ENCODE measurements at places on chromosomes 3 and 15.

DNA sequence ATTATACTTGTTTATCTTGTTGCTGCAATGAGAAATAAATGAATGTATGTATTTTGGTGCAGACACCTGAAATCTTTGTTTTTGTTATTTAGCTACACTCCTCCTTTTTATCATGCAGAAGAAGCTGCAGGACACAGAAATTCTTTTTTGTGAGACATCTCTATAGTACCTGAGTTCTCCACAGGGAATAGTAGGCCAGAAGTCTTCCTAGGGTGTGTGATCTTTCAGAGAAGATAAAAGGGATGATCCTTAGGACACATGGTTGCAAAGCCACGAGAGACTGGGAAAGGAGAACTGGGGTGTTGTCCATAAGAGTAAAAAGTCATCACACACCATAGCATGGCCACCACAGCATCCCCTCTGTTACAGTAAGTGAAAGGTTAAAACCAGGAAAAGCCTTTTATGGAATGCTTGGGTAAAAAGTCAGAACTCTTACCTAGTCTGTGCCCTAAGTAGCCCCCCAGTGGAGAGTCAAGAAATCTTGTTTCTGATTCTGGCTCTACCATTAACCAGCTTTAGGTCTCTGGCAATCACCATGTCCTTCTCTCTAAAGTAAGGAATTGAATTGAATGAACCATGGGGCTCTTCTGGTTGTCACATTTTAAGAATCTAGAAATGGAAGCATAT lies 31.9 kb upstream of the ADGRG7 start:
- no peak for DNase-seq

GRCh38 chr3:128603313-128603712 lies 47.3 kb downstream of the RPN1 start:
- no peak for DNase-seq

- peak; percentile 28 for DNase-seq
These were observed 160.1 kb downstream of the ARRDC4 start for GRCh38 chr15:98120561-98120960.

GRCh38 chr3:180624714-180625113 lies 22.8 kb downstream of the TTC14 start:
- no peak for DNase-seq

GRCh38 chr15:66760968-66761725 lies 59.1 kb downstream of the SMAD6 start:
- no peak for DNase-seq

DNA sequence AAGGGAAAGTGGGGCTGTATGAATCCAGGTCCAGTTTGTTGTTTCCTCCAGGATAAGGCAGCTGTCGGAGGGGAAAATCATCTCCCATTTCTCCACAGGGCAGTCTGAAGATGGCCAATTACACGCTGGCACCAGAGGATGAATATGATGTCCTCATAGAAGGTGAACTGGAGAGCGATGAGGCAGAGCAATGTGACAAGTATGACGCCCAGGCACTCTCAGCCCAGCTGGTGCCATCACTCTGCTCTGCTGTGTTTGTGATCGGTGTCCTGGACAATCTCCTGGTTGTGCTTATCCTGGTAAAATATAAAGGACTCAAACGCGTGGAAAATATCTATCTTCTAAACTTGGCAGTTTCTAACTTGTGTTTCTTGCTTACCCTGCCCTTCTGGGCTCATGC lies 911 bp downstream of the CCRL2 start:
- no peak for DNase-seq

DNA sequence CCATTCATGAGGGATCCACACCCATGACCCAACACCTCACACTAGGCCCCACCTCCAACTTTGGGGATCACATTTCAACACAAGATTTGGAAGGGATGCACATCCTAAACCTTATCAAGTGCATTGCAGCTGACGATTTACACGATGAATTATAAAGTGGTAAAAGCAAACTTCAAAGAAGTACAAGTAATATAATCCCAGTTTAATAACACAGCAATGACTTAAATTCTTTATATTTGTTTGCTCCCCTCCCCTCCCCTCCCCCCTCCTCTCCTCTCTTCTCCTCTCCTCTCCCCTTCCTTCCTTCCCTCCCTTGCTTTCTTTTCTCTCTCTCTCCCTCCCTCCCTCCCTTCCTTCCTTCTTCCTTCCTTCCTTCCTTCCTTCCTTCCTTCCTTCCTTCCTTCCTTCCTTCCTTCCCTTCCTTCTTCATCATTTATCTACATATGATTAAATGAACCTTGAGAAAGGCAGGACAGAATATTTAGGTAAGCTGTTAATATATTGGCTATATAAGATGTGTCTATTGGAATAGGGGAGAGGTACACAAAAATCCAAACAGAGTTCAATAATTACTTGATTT lies 46.3 kb upstream of the CLSTN2 start:
- no peak for DNase-seq

- DNase-seq = no peak
These were observed 175.9 kb upstream of the PLSCR5 start for GRCh38 chr3:146781059-146781458.

GRCh38 chr3:113829576-113830354 lies 8.8 kb upstream of the GRAMD1C start:
- DNase-seq = no peak

GRCh38 chr3:62261736-62262135 lies 111.6 kb downstream of the FEZF2 start:
- DNase-seq = no peak

- no peak for DNase-seq
These were observed 75.9 kb upstream of the ALDH1L1 start for GRCh38 chr3:126256251-126256650.

DNA sequence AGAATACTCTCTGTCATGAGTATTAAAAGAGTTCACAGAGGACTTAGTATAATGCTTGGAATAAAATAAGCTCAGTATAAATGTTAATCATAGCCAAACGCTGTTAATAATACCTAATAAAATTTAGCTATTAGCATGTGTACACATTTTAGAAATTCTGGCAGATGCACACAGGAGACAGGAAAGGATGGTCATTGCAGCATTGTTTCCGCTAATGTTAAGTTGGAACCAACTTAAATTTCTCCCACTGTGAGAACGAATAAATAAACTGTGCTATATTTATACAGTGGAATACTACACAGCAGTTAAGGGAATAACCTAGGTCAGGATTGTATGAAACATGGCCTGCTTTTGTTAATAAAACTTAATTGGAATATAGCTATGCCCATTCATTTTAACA lies 370.4 kb upstream of the TGFBR2 start:
- DNase-seq = no peak

DNA sequence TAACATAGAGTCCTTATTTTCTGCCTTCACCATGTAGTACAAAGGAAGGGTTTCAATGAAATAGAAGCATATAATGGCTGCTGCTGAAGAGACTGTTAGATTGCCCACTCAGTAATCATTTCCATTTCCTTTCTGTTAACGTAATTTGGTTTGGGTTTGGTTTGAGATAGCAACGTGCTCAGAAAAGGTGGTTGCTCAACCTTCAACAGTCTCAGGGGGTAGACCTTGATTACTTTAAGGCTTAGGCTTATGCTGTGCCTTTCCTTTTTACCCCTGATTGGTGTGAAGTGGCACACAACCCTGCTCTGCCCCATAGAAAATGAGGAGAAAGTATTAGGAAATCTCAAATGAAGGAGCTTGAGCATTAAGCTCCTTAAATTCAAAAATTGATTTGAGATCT lies 163.7 kb upstream of the TP63 start:
- DNase-seq = no peak

GRCh38 chr3:124263168-124263567 lies 271.2 kb upstream of the ROPN1 start:
- DNase-seq = peak; percentile 94

DNA sequence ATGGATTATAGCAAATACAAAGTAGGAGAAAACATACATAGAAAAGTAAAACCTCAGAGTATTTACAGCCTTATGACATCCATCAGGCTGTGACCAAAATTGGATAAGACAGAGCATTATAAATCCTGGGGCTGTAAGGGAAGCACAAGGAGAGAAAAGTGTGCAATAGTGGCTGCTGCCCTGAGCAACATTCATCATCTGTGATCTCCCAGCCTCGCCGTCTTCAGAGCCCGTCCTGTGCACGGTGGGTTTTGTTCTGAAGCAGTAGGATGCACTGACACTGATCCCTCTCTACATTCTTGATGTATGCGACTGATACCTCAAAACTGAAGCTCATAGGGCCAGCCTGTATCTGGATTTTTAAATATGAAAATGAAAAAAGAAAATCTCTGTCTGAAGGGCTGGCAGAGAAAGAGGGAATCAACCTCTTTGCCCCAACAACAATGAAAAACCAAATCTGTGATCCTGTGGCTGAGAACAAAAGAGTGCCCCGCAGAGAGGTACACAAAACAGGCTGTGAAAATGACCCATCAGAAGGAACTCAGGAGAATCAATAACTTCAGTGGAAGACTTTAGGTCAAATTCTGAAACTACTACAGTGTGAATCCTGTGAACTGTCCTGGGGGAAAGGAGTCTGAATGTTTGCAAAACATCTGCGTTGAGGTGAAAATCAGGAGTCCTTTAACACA lies 8.2 kb upstream of the RTP4 start:
- no peak for DNase-seq

DNA sequence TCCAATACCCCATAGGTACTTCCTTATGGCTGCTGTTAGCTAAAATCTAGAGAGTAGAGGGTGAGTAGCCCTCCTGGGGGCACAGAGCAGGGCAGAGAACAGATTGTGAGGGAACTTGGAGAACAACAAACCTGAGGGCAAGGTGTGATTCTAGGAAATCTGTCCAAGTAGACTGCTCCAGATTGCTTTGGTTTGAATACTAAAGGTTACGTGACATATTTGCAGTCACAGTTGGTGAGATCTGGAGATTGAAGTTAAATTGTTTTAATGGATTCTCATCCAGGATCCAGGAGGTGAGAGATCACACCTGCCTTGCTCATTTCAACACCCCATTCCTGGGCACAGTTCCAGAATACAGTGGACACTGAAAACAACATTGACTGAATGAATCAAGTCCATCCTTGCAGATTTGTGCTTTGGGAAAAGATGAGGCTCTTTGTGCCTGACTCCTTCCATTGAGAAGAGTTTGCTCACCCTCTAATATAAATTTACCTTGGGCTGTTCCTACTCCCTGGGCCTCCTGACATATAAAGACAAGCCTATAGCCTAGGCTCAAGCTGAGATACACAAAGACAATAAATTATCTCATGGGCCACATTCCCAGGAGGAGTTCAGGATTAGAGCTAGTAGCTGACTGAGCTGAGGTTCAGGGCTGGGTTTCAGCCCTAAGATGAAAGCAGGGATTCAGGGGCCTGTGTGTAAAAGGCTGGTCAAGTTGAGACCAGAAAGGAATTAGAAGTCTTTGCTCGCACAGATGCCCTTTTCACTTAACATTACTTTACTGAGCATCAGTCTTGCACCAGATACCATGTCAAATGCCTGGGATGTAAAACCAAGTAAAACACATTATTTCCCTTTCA lies 400.9 kb upstream of the MCTP2 start:
- no peak for DNase-seq

DNA sequence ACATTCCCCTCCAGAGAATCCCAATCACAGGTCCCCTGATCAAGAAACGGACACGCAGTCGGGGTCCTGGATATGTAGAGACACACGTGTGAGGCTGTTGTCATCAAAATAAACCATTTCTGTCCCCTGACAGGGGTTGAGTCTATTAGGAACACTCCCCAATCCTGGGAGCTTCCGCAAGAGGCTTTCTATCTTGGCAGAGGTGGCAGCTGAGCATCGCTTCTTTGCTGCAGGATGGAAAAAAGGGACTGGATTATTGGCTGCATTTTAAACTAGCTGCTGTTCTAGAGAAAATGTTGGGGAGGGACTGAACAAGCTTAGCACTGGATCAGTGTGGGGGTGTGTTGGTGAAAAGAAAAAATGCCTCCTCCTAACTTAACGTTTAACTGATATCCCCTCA lies 2.5 kb upstream of the CNTN4 start:
- no peak for DNase-seq

- no peak for DNase-seq
These were observed 226.1 kb downstream of the PLCL2 start for GRCh38 chr3:17110660-17111396.

GRCh38 chr3:23832523-23832922 lies 26.8 kb downstream of the UBE2E1 start:
- no peak for DNase-seq

DNA sequence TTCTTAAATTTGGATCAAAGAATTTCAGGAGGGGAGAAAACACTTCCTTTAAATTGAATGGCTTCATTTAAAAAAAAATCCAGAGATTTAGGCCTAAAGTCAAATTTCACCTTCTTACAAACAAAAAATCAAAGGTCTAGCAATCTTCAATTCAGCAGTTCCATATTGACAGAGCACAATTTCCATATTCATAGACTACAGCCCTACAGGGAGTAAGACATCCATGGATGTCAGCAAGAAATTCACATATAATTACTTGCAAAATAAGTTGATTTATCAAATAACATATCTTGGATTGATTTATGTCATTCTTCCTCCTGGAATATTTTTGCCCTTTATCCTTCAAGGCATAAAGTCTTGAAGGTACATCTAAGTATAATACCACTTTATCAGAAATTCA lies 103.4 kb downstream of the CNTN3 start:
- no peak for DNase-seq

DNA sequence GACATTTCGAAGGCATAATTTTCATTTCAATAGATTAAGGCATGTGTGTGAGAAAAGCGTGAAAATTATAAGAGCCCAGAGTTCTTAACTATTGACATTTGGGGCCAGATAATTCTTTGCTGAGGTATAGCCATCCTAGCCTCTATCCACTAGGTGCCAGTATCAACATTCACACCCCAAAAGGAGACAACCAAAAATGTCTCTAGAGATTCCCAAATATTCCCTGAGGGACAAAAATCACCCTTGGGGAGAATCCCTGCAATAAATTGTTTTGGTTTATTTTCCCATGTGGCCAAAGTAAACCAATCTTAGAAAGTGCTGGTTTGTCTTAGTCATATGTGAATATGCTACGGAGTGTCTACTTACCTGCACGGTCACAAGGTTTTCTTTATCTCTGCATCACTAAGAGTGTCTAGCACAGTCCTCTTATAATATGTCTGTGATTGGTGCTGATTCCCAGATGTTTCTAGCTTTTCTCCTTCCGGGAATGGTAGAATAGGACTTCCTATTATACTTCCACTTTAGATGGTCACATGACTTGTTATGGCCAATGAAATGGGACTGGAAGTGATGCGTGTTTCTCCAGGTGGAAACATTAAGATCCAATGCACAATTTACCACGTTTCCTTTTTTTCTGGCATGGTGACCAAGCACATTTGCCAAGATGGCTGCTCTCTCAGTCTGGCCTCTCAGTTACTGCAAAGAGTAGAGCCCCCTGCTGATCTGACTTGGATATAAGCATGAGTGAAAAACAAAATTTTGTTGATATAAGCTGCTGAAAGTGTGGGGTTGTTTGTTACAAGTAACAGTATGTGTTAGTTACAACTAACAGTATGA lies 8.0 kb upstream of the KBTBD8 start:
- peak; percentile 5 for DNase-seq

DNA sequence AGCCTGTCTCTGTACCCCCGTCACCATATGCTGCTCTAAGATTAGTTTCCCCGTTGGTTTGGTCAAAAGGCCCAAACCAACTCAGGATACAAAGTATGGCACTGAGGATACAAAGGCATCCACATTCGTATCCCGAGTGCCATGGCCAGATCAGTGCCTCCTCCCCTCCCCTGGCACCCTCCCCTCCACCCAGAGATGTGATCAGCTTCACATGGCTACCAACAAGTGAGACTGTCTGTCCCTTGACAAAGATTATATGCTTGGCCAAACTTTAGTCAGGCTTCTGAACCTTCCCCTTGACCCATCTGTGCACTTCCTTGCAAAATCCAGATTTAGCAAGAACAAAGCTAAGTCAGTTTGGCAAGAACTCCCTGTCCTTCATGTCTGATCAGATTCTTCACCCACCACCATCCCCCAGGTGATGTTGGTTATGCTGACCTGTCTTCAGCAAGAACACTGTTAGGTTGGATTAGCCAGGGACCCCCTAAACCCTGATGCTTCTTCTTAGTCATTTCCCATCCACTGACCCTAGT lies 61.7 kb downstream of the KLF15 start:
- DNase-seq = no peak

Measured in fibroblast of skin of right biceps (primary cell).